ENCODE measurements at places on chromosomes 2 and 18.

DNA sequence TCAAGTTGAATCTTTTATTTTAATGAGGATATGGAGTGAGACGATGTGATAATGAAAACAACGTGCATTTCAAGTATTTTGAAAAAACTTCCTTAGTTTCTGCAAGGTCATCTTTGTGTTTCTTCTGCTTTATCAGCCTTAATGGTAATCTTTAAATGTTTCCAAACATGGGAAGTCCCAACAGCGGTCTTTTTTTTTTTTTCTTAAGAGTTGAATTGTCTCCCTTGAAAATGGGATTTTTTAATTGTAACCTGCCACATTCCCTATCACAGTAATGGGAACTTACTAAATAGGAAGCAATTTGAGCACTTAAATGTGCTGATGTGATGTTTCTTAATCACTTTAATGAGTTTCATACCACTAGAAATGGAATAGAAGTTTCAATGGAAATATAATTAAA, 45.8 kb downstream of the ATIC start:
- DNase-seq, result no peak

DNA sequence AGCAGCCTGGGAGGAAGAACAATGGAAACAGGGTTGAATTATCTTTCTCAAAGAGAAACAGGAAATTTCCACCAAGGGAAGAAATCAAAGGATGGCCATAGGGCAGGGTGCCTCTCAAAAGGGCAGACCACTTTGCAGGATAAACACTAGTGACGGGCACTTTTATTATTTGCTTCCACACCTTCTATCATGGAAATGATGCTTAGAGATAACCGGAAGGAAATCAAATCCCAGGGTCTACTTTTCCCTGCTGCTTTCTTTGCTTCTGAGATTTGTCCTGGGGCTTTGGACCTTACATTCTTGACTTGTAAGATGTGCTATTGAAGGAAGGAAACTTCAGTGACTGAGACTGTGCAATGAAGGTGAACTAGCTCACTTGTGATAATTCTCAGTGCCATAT, 1.1 kb upstream of the SCN9A start:
- no peak for DNase-seq

DNA sequence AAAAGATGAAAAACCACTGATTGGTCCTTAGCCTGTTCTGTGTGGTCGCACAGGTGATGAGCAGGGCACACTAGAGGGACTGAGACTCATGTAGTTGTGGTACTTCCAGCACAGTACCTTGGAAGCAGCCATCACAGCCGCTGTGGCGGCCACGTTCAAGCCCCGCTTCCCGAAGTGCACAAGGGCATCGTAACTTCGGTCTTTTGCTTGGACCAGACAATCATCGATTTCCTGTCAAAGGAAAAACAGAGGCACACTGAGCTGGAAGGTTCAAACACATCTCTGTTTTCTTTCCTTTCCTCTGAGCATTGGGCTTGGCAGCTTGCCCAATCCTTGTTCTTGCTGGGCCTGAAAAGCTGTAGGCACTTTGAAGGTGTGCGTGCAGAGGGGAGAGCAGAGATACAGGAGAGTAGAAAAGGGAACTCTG, 52.6 kb downstream of the MRPL35 start:
- DNase-seq, result no peak

- DNase-seq, result no peak
Measured at GRCh38 chr2:239181903-239182581, 218.8 kb downstream of the HDAC4 start.

DNA sequence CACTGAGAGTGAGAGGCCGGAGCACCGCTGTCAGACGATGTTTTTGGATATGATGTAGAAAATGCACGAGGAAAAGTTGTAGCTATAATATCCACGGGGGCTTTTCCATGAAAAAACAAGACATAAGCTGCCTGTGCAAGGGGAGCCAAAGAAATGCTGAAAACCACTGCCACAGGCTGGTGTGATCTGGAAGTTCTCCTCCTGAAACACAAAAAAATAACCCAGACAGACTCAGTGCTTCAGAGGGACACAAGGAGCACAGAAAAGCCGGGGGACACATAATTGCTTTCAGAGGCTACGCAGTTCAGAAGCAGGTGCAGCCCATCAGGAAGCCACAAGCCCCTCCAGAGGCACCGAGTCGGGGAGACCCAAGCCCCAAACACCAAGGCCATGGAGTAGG, 98.2 kb downstream of the ZNF516 start:
- no peak for DNase-seq

DNA sequence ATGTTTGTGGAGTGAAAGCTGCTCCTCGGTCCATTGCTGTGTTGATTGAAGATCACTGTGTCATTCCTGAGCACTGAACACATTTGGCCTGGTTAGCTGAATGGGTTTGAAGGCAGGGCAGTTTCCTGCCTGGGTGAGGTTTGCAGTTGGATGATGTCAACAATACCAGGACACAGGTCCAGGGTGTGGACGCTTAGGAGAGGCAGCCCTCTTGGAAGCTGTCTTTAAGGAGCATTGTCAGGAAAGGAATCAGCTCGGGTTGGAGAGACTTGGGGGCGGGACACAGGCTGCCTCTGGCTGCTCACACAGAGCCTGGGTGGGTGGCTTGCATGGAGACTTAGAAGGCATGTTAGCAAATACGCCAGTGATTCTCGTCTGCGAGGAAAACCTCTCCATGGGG, 237.7 kb downstream of the SEPTIN10 start:
- no peak for DNase-seq

- no peak for DNase-seq
Measured at GRCh38 chr18:52636536-52636935, 296.5 kb downstream of the DCC start.

- no peak for DNase-seq
Measured at GRCh38 chr18:55650363-55650870, 62.4 kb upstream of the TCF4 start.

DNA sequence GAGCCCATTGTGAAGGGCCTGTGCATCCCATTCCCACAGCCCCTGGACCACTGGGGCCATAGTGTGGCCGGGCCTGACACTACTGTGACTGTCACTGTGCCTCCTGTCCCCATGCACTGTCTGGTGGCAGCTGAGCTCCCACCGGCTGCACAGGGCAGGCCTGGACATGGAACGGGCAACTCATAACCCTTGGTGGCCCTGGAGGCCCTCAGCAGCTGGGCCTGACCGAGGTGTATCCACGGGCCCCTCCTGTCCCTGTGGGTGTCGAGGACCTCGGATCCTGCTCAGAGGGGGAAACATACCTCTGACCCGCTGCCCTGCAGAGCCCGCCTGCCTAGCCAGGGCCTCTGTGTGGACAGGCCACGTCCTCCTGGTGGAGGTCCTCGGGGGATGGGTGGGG, 7.8 kb upstream of the GAL3ST2 start:
- DNase-seq, result no peak

DNA sequence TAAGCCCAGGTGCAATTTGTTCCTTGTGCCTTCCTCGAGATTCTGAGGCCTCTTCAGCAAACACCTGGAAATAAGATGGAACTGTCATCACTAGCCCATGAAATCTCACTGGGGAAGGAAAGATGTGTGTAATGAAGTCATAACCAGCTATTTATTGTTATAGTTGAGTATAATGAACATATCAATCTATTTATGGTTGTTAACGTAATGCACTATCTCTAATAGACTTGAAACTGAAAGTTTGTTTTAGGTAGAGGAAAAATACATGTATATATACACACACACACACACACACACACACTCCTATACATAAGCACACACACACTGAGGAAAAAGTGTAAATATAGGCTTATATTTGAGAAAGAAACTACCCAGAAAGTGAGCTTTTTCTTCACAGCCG, 62.8 kb downstream of the UGGT1 start:
- no peak for DNase-seq

GRCh38 chr2:222452422-222452950, 28.1 kb downstream of the SGPP2 start:
- no peak for DNase-seq

DNA sequence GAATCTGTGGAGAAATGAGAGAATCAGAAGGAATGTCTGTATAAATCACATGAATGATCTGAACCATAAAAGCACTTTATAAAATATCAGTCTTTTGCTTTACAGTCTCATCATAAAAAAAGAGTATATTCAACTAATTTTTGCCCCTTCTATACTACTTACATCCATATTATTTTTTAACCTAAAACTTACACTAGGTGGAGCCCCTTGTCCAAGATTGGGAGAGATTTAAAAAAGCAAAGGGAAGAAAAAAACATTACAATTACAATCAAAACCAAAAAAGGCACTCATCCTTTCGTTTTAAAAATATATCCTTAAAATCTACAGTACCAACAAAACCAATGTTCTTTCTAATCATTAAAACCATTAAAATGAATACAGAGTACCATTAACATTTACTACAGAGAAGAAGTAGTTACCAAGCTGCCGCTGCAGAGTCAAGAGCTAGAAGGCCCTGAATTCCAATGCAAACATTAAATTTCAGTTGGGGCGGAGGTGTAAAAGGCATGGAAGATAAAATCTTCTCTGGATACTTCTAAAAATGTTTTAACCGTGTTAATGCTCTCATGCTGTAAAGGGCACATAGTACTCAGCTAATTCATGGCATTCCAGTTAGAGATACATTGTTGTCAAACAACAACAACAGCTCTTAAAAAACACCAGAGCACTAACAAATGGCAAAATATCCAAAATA, 56.7 kb upstream of the EPB41L3 start:
- DNase-seq, result no peak

- DNase-seq, result no peak
Measured at GRCh38 chr2:18372641-18373040, 187.8 kb downstream of the RDH14 start.

- DNase-seq, result no peak
Measured at GRCh38 chr2:217958884-217959225, 43.9 kb downstream of the TNS1 start.

- no peak for DNase-seq
Measured at GRCh38 chr2:226934546-226935201, 98.8 kb downstream of the RHBDD1 start.

GRCh38 chr2:48265169-48266030, 264.6 kb upstream of the STON1 start:
- no peak for DNase-seq

DNA sequence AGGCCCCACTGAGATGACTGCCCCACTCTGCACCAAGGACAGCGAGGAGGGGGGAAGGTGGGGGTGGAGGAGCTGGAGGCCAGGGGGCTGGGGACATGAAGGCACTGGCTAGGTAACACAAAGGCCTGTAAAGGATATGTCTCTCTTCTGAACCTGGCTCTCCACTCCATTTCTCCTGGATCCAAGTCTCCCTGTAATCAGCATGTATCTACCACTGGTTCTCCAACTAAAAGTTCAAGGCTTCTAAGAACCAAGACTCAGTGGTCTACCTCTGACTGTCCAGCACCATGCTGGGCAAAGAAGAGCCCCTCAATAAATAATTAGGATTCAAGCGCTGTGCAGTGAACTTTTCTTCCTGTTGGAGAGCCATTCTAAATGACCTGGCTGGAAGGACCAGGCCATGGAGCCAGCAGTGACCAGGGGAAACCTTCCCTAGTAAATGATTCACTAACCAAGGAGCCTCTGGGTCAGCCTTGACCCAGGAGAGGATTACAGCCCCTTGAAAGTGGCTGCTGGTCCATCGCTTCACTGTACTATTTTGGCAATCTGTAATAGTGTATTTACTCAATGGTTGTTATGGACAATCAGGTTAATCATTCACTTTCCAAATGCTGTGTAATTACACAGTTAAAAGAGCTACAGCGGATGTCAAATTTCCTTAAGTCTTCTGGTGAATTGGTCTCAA, 73.2 kb downstream of the BCL11A start:
- no peak for DNase-seq

GRCh38 chr2:32937602-32938448, 8.9 kb upstream of the LTBP1 start:
- no peak for DNase-seq

GRCh38 chr2:155356250-155356649, 657.8 kb downstream of the KCNJ3 start:
- DNase-seq, result no peak

DNA sequence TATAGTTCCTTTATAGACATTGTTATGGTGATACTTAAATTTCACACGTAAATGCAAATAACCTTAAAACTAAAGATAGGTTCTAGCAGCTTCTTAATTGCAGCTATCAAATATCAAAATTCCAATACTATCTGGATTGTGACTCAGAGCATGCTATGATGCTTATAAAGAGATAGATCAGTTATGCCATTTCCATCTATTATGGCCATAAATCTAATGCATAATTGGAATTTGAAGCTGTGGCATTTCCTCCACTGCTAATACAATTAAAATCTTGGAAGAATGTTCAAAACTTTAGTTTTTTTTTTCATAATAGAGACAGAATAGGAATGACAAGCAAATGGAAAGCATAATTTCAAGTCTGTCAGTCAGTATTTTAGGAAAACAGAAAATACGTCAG, 220.8 kb upstream of the GALNT5 start:
- DNase-seq, result no peak

GRCh38 chr18:44258086-44258485, 422.6 kb upstream of the SETBP1 start:
- DNase-seq, result no peak

- no peak for DNase-seq
Measured at GRCh38 chr2:9807056-9807455, 36.2 kb upstream of the TAF1B start.

GRCh38 chr2:181372646-181373040, 84.5 kb upstream of the ITGA4 start:
- no peak for DNase-seq

DNA sequence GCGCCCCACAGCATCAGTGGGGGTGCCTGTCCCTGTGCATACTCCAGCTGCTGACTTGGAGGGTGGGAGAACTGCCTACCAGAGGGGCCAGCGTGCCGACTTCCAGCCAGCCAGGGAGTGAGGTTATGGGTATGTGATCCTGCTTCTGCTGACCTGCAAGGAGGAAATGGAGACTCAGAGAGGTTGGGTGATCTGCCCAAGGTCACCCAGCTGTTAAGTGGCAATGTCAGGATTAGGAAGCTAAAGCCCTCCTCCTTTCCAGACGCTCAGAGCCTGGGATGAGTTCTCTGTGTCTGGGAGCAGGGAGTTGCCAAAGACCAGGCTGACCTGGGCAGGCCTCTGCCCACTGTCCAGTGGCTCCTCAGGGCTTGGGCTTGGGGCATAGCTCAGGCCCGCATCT, 169.6 kb downstream of the GLI2 start:
- DNase-seq, result no peak

- no peak for DNase-seq
Measured at GRCh38 chr18:60809937-60810336, 437.4 kb upstream of the MC4R start.

DNA sequence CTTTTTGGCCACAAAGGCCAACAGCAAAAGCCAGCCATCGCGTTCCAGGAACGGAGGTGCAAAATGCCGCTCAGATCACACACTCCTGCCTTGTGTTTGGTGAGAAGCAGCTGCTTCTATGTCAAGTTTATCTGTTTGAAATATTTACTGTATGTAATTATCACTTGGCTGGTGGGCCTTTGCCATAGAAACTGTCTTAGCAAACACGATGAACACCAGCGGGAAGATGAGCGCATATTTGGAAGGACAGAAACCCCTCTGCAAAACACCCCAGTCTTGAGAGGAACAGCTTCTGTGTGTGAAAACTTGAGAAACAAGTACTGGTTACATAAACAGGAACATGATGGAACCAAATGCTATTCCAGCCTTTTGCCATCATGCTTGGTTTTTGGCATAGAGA, 59.7 kb downstream of the SCG2 start:
- no peak for DNase-seq

GRCh38 chr2:19861813-19862212, 40.0 kb downstream of the TTC32 start:
- DNase-seq, result no peak
